GM12878 (cell line): ENCODE measurements at places on chromosomes 12 and 14. TPM values are rescaled to one million over a fixed set of nuclear protein-coding genes. Genes with fewer than 3 reads are reported as not detected.
A peak's percentile ranks its signal among the peaks of the same experiment; 100 is the strongest.

The IL26 gene
- polyA plus RNA-seq = 0.36 TPM in 1 of 2 replicates, not detected in the other

The MANSC4 gene
- not detected in 2 replicates for polyA plus RNA-seq

The KRT85 gene
- polyA plus RNA-seq = not detected in 2 replicates

The RFX4 gene
- polyA plus RNA-seq = 0.23 TPM in 1 of 2 replicates, not detected in the other

The NRL gene
- 0.14 and 2.2 TPM in 2 replicates for polyA plus RNA-seq

The CEBPE gene
- polyA plus RNA-seq = not detected in 2 replicates

The OTX2 gene
- polyA plus RNA-seq = not detected in 2 replicates

The SOAT2 gene
- polyA plus RNA-seq = 0.40 and 0.72 TPM in 2 replicates

The FBLN5 gene
- 0.23 and 0.43 TPM in 2 replicates for polyA plus RNA-seq

The KRT80 gene
- polyA plus RNA-seq = not detected in 2 replicates

The PPFIA2 gene
- 0.06 TPM in 1 of 2 replicates, not detected in the other for polyA plus RNA-seq

The PRICKLE1 gene
- 0.47 and 1.2 TPM in 2 replicates for polyA plus RNA-seq

GRCh38 chr12:52148464-52149181 lies 43.2 kb downstream of the KRT80 start:
- H3K36me3 ChIP-seq = no peaks in the 10 kb centered on the region
- H3K4me1 ChIP-seq = no peaks in the 10 kb centered on the region
- H3K27me3 ChIP-seq = no peaks in the 10 kb centered on the region
- no peak for DNase-seq

GRCh38 chr12:48779869-48780268 lies 9.0 kb downstream of the ADCY6 start:
- no peaks in the 10 kb centered on the region for H3K4me1 ChIP-seq
- no peaks in the 10 kb centered on the region for H3K36me3 ChIP-seq
- H3K4me3 ChIP-seq = no peak overlapping the region
- no peak for DNase-seq
- H3K27me3 ChIP-seq = no peaks in the 10 kb centered on the region

GRCh38 chr14:79137045-79137430 lies 966.9 kb downstream of the NRXN3 start:
- H3K27me3 ChIP-seq = no peaks in the 10 kb centered on the region
- H3K27ac ChIP-seq = no peak overlapping the region
- H3K4me3 ChIP-seq = no peak overlapping the region
- no peaks in the 10 kb centered on the region for H3K36me3 ChIP-seq

- H3K27ac ChIP-seq = no peak overlapping the region
- H3K4me3 ChIP-seq = no peak overlapping the region
- peaks cover 9% of the 10 kb centered on the region; the same call in 1 of the 2 replicates for H3K4me1 ChIP-seq
- DNase-seq = no peak
Measured at GRCh38 chr12:68279227-68280054, 26.0 kb upstream of the IL22 start.

DNA sequence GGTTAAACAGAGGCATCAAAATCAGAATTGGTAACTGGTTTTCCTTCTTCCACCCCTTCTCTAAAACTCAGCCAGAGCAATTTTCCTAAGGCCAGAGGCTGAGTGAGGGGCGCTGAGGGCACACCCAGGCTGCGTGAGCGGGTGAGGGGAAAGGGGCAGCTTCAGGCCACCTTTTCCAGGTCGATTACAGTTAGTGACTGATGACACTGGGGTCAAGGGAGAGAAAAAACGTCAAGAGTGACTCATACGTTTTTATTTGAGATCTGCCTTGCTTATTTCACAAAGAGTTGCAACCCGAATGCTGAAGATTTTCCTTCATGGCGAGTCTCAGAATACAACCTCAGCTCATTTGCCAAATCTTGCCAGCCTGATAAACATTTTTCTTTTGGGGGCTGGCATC lies 46.7 kb upstream of the EVL start:
- H3K27me3 ChIP-seq = no peaks in the 10 kb centered on the region
- 0 out of 2 replicates have a peak, but pooled peaks cover 3% of the 10 kb centered on the region for H3K4me1 ChIP-seq
- H3K4me3 ChIP-seq = no peak overlapping the region
- DNase-seq = no peak
- no peak overlapping the region for H3K27ac ChIP-seq
- no peaks in the 10 kb centered on the region for H3K36me3 ChIP-seq

GRCh38 chr14:66745078-66745477 lies 237.1 kb downstream of the GPHN start:
- no peaks in the 10 kb centered on the region for H3K27me3 ChIP-seq
- no peaks in the 10 kb centered on the region for H3K4me1 ChIP-seq
- no peak for DNase-seq
- no peak overlapping the region for H3K4me3 ChIP-seq
- no peaks in the 10 kb centered on the region for H3K36me3 ChIP-seq

- H3K4me3 ChIP-seq = no peak overlapping the region
- no peak for DNase-seq
- H3K27me3 ChIP-seq = no peaks in the 10 kb centered on the region
- H3K27ac ChIP-seq = no peak overlapping the region
- H3K36me3 ChIP-seq = no peaks in the 10 kb centered on the region
Measured at GRCh38 chr14:55845963-55846825, 266.2 kb downstream of the KTN1 start.

DNA sequence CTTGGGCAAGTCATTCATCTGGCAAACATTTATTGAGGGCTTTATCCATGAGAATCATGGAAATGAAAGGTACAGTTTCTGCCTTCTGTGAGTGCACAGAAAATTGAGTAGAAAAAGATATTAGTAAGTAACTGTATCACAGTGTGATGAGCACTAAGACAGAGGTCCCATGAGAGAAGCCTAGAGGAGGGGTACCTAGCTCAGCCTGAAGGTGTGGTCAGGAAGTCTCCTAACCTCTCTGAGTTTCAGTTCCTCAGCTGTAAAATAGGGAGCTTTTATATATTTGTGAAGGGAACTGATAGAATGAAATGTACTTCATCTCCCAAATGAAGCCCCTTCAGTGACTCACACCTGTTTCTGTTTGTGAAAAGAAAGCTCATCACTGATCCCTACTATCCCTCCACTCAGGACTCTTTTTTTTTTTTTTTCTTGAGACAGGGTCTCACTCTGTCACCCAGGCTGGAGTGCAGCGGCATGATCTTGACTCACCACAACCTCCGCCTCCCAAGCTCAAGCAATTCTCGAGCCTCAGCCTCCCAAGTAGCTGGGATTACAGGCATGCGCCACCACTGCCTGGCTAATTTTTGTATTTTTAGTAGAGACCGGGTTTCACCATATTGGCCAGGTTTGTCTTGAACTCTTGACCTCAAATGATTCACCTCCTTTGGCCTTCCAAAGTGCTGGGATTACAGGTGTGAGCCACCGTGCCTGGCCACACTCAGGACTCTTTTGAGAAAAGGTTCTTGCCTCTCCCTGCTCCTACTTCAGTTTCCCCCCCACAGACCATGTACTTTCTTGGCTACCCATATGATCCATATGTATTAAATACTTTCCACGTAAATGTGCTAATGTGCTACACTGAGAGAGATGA lies 93.7 kb upstream of the FUT8 start:
- peaks cover 62% of the 10 kb centered on the region for H3K4me1 ChIP-seq
- H3K27me3 ChIP-seq = no peaks in the 10 kb centered on the region
- peak overlapping the region; percentile 94 for H3K27ac ChIP-seq
- no peaks in the 10 kb centered on the region for H3K36me3 ChIP-seq

- H3K27ac ChIP-seq = no peak overlapping the region
- no peaks in the 10 kb centered on the region for H3K36me3 ChIP-seq
- no peak overlapping the region for H3K4me3 ChIP-seq
- H3K4me1 ChIP-seq = no peaks in the 10 kb centered on the region
- DNase-seq = no peak
Measured at GRCh38 chr14:75323571-75323970, 44.9 kb downstream of the FOS start.

DNA sequence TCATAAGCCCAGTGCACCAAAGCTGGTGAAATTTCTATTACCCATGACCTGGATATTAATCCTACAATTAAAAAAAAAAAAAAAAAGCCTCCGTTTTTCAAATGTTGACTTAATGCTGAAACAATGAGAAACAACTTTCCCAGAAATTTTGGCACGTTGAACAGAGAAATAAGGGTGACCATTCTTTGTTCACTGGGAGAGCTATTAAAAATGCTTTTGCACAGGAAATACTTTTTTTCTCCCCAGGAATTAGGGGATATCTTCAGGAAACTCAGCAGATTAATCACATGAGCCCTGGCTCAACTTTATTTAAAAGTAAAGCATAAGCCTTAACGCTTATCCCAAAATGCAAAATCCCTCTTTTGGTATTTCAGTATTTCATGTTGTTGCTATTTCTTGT lies 54.8 kb upstream of the FLRT2 start:
- DNase-seq = no peak
- no peak overlapping the region for H3K27ac ChIP-seq
- H3K36me3 ChIP-seq = no peaks in the 10 kb centered on the region
- no peaks in the 10 kb centered on the region for H3K27me3 ChIP-seq
- H3K4me3 ChIP-seq = no peak overlapping the region

- peak overlapping the region; percentile 97 for H3K27ac ChIP-seq
- H3K27me3 ChIP-seq = no peaks in the 10 kb centered on the region
- DNase-seq = no peak
- peak overlapping the region; percentile 56 for H3K4me3 ChIP-seq
Measured at GRCh38 chr14:81474685-81475324, 58.8 kb downstream of the SEL1L start.

DNA sequence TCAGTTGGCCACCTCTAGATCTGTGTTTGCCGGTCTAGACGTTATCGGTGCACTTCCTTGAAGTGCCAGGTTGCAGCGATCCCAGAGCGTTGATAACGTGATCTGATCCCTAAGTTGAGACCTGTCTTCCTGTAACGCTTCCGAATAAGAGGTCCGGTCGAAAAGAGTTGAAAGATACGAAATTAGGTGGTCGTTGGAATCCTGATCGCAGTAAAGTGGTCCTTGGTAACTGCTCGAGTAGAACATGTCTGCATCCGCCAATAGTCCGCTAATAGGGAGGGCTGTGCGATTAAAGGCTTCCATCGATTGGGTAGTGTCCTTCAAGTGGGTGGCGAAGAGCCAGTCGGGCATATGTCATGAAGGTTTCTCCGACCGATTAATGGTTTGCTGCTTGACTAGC lies 2.7 kb downstream of the SRSF5 start:
- H3K27ac ChIP-seq = no peak overlapping the region
- H3K27me3 ChIP-seq = no peaks in the 10 kb centered on the region
- peaks cover 5% of the 10 kb centered on the region; the same call in 1 of the 2 replicates for H3K4me1 ChIP-seq

- no peak for DNase-seq
- no peaks in the 10 kb centered on the region for H3K27me3 ChIP-seq
- H3K4me3 ChIP-seq = peak within 1 kb of the TSS; percentile 96
- peak within 1 kb of the TSS; percentile 93 for H3K27ac ChIP-seq
- H3K4me1 ChIP-seq = peaks cover 13% of the 10 kb centered on the region
Measured at GRCh38 chr12:118061011-118061872, at the start of gene WSB2. Gene WSB2 (minus strand): TSS chr12:118061179. CDS start chr12:118061048, 131 bp downstream.

DNA sequence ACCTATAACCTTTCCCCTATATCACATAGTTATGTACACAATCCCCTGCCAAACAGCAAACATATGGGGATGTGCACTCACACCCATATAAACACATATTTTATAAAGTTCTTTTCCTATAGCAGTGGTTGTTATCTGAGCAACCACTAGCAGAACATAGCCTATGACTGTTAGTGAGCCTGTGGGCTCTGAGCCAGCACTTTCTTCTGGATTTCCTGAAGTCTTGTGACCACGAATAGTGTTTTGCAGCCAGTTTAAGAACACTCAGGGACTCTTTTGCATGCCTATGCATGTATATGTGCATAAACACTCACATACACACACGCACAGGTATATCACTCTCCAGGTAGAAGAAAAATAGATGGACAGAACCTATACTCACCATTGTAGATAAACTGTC lies 17.1 kb downstream of the TESPA1 start:
- H3K4me1 ChIP-seq = no peaks in the 10 kb centered on the region
- H3K36me3 ChIP-seq = peaks cover 3% of the 10 kb centered on the region
- H3K27me3 ChIP-seq = no peaks in the 10 kb centered on the region
- no peak overlapping the region for H3K4me3 ChIP-seq
- no peak overlapping the region for H3K27ac ChIP-seq

GRCh38 chr14:72577521-72577920 lies 316.4 kb downstream of the DPF3 start:
- no peaks in the 10 kb centered on the region for H3K36me3 ChIP-seq
- no peak overlapping the region for H3K4me3 ChIP-seq
- H3K27ac ChIP-seq = no peak overlapping the region
- no peak for DNase-seq
- H3K27me3 ChIP-seq = no peaks in the 10 kb centered on the region

- DNase-seq = no peak
- H3K27ac ChIP-seq = no peak overlapping the region
- H3K4me1 ChIP-seq = no peaks in the 10 kb centered on the region
Measured at GRCh38 chr12:55250944-55251343, 6.5 kb downstream of the OR6C74 start.

- H3K27ac ChIP-seq = no peak overlapping the region
- H3K36me3 ChIP-seq = peaks cover 16% of the 10 kb centered on the region
- H3K4me1 ChIP-seq = peaks cover 3% of the 10 kb centered on the region
- no peaks in the 10 kb centered on the region for H3K27me3 ChIP-seq
- no peak for DNase-seq
Measured at GRCh38 chr12:113276306-113276705, 55.0 kb downstream of the TPCN1 start.

- no peaks in the 10 kb centered on the region for H3K27me3 ChIP-seq
- DNase-seq = no peak
- no peaks in the 10 kb centered on the region for H3K4me1 ChIP-seq
- no peaks in the 10 kb centered on the region for H3K36me3 ChIP-seq
- H3K27ac ChIP-seq = no peak overlapping the region
Measured at GRCh38 chr12:41514907-41515306, 326.8 kb downstream of the PDZRN4 start.

- DNase-seq = no peak
- no peaks in the 10 kb centered on the region for H3K27me3 ChIP-seq
- H3K27ac ChIP-seq = no peak overlapping the region
- H3K4me1 ChIP-seq = no peaks in the 10 kb centered on the region
Measured at GRCh38 chr12:115511305-115511704, 766.2 kb downstream of the MED13L start.

- H3K36me3 ChIP-seq = no peaks in the 10 kb centered on the region
- no peaks in the 10 kb centered on the region for H3K4me1 ChIP-seq
- no peak overlapping the region for H3K27ac ChIP-seq
- H3K27me3 ChIP-seq = no peaks in the 10 kb centered on the region
- DNase-seq = no peak
- no peak overlapping the region for H3K4me3 ChIP-seq
Measured at GRCh38 chr14:98022541-98023520, 1225.6 kb downstream of the VRK1 start.

DNA sequence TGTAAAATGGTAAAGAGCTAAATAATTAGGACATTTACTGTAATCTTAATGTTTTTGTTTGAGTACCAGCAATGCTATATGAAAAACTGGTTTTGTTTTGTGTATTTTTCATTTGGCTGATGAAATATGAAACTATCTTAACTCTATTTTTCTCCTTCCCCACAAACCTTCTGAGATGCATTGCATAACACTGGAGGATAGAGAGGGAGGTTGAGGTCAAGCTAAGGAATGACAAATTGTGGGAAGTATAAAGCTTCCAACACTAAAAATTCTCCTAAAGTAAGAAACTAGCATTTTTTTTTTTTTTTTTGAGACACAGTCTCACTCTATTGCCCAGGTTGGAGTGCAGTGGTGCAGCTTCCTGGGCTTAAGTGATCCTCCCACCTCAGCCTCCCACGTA lies 31.5 kb upstream of the SRP54 start:
- no peaks in the 10 kb centered on the region for H3K4me1 ChIP-seq
- H3K27me3 ChIP-seq = no peaks in the 10 kb centered on the region
- H3K27ac ChIP-seq = no peak overlapping the region
- DNase-seq = no peak
- no peak overlapping the region for H3K4me3 ChIP-seq

- no peak overlapping the region for H3K4me3 ChIP-seq
- no peak for DNase-seq
- H3K4me1 ChIP-seq = no peaks in the 10 kb centered on the region
- H3K27me3 ChIP-seq = no peaks in the 10 kb centered on the region
- no peak overlapping the region for H3K27ac ChIP-seq
- no peaks in the 10 kb centered on the region for H3K36me3 ChIP-seq
Measured at GRCh38 chr12:70843363-70843762, 77.2 kb downstream of the PTPRR start.

GRCh38 chr12:15601210-15601800 lies 187.9 kb downstream of the EPS8 start:
- no peak overlapping the region for H3K4me3 ChIP-seq
- no peak overlapping the region for H3K27ac ChIP-seq
- H3K36me3 ChIP-seq = no peaks in the 10 kb centered on the region
- H3K27me3 ChIP-seq = no peaks in the 10 kb centered on the region
- no peaks in the 10 kb centered on the region for H3K4me1 ChIP-seq
- DNase-seq = no peak
